CD4-positive, alpha-beta T cell treated with Interferon alpha-2 for 1 hour (primary cell): ENCODE measurements at places on chromosomes 2 and 18.

- DNase-seq, result no peak
These were observed 179.6 kb downstream of the RNF144A start for GRCh38 chr2:7096726-7097352.

DNA sequence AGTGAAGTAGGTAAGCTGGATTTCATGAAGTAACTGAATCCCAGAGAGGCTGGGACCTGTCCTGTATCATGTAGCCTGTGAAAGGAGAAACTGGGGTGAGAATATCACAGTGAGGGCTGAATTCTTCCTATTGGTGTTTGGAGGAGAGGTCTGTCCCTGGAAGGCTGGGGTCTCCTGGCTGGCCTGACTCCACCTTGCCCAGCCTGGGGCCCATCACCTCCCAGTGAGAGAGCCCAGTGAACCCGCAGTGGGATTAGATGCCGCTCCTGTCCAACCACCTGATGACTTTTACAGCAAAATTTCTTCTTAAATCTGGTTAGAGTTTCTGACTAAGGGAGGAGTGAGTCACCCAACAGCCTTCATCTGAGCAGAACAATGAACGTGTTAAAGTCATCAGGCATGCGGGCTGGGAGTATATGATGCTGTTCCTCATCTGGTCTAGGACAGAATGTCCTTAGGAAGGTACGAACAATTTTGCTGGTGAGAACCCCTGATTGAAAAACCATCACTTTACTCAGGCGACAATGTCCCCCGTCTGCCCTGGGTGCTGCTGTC, 152.9 kb downstream of the LPIN1 start:
- no peak for DNase-seq

DNA sequence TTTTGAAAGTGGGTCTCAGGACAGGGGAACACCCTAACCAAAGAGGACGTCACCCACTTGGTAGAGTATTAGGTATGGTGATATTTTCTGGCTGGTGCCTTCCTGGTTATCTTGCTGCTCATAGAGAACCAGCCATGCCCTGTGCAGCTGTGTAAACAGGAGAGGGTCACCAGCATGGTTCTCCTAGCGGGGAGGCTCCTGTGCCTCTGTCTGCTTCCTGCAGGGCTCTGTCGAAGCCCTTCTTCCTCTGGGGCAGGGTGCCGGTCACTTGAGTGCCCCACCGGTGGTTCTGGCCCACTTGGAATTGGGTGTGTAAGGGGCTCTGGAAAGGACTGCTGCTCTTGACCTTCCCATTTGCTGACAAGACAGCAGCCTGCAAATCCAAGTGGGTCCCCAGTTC, 131.6 kb upstream of the MSH6 start:
- no peak for DNase-seq

GRCh38 chr2:160474891-160475787, 18.5 kb downstream of the RBMS1 start:
- no peak for DNase-seq

DNA sequence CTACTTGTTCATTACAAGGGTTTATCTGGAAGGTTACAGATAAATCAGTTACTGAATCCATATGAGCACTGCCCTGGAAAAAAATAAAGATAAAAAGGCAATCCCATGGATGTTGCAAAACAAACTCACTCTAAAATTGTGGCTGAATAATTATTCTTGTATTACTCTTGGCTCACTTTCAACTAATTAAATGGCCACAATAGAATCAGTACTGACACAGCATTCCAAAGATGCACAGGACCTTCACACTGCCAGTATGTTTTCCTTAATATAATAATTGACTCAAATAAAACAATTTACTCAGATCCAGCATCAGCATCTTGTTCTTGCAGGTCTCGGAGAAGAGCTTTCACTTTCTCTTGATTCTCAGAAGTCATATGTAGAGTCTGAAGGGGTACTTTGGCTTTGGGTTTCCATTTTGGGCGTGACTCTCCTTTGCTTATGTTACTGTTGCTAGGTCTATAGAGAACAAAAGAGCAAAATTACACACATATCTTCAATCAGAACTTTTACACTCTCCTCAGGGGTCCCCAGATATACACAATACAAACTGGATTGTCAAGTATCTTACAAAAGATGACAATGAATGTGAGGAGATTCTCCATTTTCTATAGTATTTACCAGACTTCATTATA, 12.6 kb downstream of the DHX57 start:
- DNase-seq, result peak; percentile 33
